ENCODE measurements at places on chromosomes 12 and 14.

- DNase-seq, result no peak
Observed at GRCh38 chr14:53285821-53286220, 132.7 kb upstream of the DDHD1 start.

DNA sequence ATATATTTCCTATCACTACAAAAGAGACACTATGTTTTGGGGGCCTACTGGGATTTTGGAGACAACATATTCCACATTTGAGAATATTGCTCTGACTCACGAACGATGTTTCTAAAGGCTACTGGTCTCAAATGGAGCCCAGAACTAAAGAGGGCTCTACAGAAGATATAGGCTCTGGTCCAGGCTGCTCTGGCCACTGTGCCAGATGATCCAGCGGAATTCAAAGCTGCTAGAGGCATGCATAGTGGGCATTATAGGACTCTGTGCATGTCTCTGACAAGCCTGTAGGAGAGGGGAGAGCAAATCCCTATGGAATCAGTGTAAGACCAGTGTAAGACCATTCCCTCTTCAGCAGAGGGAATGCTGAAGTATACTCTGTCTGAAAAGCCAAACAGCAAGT is 4.1 kb downstream of the TAS2R30 start:
- no peak for DNase-seq

DNA sequence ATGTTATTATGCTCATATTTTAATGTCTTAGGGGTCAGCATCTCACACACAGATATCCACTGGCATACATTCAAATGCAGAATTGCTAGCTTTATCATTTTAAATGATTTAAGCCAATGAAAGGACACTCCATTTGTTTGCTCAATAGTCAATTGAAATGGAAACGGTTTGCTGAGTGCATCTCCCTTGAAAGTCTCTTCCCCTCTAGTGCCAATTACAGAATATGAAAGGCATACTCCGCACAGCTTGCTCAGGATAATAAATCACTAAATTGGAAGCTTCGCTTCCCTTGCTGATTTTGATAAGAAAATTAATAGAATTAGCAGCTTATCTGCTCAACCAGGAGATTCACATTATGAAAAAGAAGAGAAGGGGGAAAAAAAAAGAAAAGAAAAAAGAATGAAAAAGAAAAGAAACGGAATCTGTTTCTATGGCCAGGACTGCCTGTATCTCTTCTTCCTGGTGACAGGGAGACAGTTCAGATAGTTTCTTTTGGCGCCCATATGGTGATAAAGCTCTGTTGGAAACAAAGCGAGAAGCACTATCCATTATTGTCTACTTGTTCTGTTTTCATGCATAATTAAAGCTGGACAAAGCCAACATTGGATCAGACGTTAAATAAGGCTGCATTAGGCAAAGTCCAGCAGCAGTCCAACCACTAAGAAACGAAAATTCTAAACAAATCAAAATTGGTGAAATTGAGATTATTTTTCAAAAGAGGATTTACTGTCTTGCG is 225.0 kb downstream of the GXYLT1 start:
- no peak for DNase-seq

DNA sequence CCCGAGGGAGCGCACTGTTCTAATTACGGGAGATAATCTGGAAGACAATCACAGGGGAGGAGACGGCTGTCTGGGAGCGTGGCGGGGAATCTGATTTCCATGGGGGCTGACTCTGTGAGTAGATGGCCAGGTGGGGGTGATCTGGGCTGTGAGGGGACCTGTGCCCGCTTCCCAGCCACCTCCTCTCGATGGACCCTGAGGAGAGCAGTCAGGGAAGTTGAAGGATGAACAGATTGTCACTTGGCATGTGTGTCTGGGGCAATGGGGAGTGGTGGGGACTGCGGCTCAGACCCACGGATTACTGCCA is 22.6 kb downstream of the GALNT9 start:
- DNase-seq, result no peak

DNA sequence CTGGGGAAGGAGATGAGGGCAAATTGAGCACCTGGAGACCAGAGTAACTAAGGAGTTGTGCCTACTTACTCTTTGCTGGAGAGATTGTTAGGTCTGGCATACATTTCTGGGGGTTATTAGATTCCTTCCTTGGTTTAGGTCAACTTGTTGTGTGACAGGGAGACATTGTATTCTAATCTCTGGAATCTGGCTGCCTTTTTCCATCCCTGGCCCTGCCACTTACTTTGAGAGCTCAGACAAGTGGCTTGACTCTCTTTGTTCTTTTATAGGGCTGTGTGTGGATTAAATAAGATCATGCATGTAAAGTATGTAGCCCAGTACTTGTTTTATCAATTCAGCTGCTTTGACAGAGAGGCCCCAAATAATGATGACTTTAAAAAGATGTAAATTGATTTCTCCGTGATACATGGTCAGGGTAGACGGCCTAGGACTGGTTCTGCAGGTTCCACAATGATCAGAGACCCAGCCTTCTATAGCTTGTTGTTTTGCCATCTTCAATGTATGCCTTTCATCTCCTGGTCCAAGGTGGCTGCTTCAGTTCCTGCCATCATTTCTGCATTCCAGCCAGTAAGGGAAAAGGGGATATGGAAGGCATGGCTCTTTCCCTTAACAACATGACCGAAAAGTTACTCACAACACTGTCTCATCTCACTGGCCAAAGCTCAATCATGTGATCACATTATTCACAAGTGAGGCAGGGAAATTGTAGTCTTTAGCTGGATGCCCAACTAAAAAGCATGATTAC is 72.6 kb downstream of the CHST11 start:
- no peak for DNase-seq

GRCh38 chr14:37623971-37624370 is 28.5 kb downstream of the TTC6 start:
- peak; percentile 42 for DNase-seq

- peak; percentile 96 for DNase-seq
Observed at GRCh38 chr12:92539110-92539749, 163.6 kb upstream of the PLEKHG7 start.

DNA sequence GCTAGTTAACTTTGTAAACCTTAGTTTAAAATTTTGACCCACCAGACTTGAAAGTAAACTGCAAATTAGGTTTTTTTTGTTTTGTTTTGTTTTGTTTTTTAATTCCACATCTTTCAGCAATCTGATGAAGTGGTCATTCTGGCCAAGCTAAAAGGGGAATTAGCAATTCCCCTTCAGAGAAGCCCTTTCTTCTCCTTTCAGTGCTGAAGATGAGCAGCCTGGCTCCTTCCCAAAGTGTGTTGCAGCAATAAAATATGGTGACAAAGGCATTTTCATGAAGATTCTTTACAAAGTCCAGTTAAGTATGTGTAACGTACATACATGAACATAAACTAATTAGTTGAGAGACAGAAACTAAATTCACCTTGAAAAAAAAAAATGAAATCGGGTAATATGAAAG is 380.1 kb downstream of the NOVA1 start:
- no peak for DNase-seq

DNA sequence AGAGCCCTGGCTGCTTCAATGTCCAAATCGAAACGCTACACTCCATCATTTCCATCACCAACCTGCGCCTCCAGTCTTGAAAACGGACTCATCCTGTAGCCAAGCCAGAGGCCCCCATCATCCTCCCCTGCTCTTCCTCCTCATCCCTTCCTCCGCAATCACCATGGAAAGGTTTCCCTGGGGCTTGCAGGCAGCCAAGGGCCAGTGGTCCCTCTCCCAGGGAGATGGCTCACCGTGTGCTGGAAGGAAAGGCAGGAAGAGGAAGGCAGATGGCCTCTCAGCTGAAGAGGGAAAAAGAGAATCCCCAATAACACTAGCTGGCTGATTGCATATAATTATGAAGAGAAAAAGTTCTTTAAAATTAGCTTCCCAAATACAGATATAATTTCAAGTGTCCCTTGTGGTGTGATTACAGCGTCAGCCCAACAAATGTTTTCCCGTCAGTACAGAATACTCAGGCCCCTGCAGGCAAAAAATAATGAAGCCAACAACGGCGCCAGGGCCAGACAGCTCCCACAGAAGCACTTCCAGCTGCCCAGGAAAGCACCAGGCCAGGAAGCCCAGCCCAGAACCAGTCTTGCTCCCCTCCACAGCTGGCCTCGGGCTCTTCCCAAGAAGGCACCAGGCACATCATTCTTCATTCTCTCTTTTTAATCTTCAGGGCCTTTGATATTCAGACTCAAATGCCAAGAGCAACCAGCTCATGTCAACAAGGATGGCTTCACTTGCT is 24.7 kb downstream of the ITPK1 start:
- no peak for DNase-seq

GRCh38 chr14:86015941-86016340 is 486.0 kb downstream of the FLRT2 start:
- peak; percentile 6 for DNase-seq

- no peak for DNase-seq
Observed at GRCh38 chr14:90535556-90536090, 138.8 kb downstream of the CALM1 start.

- DNase-seq, result peak; percentile 55
Observed at GRCh38 chr12:18139989-18140596, 50.1 kb upstream of the RERGL start.

DNA sequence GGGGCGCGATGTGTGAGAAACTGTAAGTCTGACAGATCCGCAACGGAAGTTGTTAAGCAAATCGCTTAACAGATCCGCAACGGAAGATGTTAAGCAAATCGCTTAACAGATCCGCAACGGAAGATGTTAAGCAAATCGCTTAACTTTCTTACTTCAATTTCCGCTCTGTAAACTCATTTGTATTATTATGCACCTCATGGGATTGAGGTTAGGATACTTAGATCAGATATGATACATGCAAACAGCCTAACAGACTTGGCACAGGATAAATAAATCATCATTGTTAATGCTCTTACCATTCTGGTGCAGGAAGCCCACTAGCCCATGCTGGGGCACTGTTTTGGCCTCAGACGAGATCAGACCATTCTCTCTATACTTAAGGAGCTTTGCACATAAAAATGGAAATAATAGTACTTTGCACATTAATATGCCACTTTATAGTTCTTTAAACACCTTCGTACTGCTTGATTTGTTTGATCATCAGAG is 399 bp downstream of the NCAPD2 start:
- no peak for DNase-seq

GRCh38 chr14:22448035-22448904 is 140.8 kb downstream of the DAD1 start:
- DNase-seq, result peak; percentile 82

- no peak for DNase-seq
Observed at GRCh38 chr14:64801800-64802199, 77.9 kb downstream of the SPTB start.
